Right atrium auricular region (tissue), 2 donors: ENCODE measurements at places on chromosomes 1 and 21.

DNA sequence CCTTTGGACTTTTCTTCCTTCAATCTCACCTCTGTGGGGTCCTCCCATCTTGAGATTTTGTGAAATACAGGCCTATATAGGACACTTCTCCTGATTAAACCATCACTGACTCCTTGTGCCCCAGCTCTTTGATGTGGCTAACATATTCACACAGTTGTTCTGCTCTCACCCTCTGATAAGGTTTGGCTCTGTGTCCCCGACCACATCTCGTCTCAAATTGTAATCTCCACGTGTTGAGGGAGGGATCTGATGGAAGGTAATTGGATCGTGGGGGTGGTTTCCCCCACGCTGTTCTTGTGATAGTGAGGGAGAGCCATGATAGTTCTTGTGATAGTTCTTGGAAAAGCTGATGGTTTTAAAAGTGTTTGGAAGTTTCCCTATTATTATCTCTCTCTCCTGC, 19.7 kb downstream of the LRRC7 start:
- DNase-seq: no peak

DNA sequence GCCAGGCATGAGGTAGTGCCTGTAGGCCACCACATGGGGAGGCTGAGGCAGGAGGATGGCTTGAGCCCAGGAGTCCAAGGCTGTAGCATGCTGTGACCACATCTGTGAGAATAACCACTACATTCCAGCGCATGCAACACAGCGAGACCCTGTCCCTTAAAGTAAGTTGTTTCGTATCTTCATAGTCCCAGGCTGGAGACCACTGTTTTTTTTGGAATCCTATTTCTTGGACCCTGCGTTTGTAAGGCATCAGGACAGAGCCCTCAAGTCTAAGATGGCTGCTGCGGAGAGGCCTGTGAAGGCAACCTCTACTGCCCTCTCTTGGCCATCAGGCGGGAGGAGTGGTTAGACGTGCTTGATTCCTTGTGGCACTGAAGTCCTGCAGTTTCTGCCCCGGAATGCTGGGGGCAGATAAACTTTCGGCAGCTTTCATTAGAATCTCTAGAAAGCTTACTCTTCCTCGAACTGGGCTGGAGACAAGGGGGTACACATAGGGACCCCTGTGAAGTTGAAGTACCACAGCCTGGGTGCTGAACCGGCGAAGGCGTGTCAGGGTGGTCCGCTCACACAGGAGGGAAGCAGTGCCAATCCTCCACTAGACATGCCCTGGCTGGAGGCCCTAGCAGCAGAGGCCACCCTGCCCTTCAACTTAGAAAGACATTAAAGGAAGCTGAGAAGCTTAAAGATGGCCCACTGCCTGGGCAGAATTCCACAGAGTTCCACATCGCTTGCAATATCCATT, 36.6 kb downstream of the RABIF start:
- DNase-seq: no peak

DNA sequence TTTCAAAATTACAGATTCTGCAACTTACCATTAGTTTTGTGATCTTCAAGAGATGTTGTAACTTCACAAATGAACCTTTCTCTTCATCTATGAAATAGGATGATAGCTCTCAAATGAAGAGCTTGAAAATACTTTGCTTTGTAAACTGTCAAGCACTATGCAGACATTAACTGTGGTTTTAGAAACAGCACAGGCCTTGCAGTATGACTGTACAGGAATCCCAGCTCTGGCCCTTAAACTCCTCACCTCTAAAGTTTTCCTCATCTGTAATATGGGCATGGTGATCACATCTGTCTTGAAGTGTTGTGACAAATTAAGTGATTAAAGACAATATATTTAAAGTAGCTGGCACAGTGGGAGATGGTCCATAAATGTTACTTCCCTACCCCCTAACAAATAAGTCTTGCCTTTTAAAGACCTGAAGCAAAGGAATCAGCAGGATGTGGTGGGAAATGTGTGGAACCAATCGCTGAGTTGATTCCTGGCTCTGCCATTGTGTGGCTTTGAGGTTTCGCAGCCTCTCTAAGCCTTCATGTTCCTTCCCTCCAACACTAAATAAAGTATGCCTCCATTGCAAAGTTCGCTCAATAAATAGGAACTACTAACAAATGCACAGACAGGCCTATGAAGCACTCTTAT, 5.5 kb upstream of the PTP4A2 start:
- no peak for DNase-seq

GRCh38 chr1:64478594-64479470, 8.9 kb downstream of the CACHD1 start:
- DNase-seq: no peak

- no peak for DNase-seq
Measured at GRCh38 chr1:186283374-186283773, 91.7 kb downstream of the TPR start.

DNA sequence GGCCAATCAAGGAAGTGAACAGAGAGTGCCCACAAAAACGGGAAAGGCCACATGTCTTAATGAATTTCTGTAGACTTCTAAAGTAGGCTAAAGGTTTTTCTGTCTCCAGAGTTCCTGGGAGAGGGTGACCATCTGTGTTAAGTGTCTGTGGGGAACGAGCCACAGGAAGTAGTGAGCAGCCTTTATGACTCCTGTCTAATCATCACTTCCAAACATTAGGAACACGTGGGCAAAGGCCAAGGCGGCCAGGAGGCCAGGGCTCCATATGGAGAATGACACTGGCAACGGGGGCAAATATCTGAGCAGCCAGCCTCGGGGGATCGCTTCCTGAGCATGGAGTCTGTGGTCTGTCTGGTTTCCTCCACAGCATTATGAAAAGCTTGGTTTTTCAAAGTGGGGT, 7.1 kb downstream of the FAM89A start:
- DNase-seq: no peak

- peak; percentile 9 for DNase-seq
Measured at GRCh38 chr1:162389021-162389818, 7.7 kb downstream of the C1orf226 start.

DNA sequence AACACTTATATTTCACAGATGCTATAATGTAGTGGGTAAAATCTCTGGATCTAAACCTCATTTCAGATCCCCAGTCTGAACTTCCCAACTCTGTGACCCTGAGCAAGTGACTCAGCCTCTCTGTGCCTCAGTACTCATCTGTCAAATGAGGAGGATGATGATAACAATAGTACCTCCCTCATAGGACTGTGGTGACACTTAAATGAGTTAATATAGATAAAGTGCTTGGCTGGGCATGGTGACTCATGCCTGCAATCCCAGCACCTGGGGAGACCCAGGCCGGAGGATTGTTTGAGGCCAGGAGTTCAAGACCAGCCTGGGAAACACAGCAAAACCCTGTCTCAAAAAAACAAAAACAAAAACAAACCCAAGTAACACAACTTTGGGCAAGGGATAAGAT, 4.7 kb upstream of the ECE1 start:
- no peak for DNase-seq

DNA sequence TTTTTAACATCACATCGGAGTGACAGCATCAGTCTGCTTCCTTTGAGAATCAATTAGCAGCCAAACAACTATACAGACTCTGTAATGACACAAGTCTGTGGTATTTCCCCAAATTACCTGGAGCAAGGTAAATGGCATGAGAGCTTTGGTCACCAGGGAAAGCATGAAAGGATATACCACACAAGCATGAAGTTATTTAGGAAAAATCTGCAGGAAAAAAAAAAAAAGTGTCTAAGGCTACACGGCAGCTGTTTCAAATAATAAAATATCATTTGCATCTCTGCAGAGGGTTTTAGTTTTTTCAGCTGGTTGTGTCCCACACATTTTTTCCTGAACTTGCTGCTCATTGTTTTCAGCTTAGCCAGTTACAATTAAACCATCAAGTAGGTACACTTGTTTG, 234.7 kb downstream of the TTLL7 start:
- no peak for DNase-seq

DNA sequence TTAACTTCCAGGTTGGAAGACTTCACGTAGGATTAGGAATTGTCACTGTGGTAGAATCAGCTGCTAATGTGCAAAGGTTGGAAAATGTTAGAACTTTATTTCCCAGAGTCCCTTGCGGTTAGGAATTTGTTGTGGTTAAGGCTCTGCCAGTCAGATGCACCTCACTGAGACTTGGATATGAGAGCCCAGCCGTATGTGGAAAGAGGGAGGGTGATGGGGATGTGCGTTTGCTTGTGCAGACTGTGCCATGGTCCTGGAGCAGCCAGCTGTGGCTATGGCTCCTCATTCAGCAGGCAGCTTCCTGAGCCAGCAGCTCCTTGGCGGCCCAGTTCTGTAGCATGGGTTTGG, 12.5 kb downstream of the S100A10 start:
- no peak for DNase-seq

- no peak for DNase-seq
Measured at GRCh38 chr1:97379387-97380075, 541.3 kb downstream of the DPYD start.

DNA sequence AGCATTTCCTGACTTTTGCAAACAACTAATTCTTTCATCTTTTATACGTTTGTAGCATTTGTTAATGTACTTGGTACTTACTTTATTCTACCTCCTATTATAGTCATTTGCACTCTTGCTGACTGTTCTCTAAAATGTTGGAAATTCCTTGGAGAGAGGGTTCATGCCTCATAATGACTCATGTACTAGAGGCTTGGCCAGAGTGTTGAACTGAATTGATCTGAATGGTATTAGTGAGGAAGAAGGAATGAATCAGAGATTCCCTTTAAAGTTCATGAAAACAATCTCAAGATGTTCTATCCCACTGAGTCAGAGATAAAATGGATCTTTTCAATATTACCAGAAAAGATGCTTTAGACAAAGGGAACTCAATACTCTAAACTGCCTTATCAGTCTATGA, 383.4 kb downstream of the SEC16B start:
- DNase-seq: no peak

- no peak for DNase-seq
Measured at GRCh38 chr1:22267413-22268175, 124.7 kb upstream of the WNT4 start.

DNA sequence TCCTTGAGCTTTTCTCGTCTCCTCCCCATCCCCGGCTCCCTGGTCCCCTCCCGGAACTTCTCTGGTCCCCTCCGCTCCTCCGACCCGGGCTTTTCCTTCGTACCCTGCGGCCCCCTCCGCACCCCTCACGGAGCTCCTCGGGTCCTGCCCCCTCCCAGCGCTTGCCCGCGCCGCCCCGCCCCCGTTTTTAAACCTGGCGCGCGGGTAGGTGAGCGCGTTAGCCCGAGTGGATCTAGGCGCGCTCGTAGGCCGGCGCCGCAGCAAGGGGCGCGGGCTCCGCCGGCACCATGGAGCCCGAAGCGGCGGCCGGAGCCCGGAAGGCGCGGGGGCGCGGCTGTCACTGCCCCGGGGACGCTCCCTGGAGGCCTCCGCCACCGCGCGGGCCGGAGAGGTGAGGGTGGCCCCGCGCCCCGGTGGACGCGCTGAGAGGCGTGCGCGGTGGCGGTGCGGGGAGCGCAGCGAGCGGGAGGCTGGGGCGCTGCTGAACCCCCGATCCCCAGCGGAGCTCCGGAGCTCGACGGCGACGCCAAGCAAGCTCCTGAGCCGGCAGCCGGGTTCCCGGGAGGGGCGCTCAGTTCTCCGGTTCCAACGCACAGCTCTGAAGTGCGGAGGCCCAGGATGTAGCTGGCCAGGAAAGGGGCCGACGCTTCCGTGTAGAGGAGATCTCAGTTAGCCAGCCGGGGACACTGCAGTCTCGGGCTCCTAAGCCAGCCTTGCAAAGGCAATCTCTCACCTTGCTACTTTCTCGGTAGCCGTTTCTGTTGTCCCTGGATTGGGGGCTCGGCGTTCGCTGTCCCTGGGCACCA, at the start of gene RIPPLY3:
Gene RIPPLY3, plus strand, starts transcription at position 217 of the 806 bp plus-strand sequence. Its CDS starts 71 bp downstream, at position 288.
- no peak for DNase-seq

DNA sequence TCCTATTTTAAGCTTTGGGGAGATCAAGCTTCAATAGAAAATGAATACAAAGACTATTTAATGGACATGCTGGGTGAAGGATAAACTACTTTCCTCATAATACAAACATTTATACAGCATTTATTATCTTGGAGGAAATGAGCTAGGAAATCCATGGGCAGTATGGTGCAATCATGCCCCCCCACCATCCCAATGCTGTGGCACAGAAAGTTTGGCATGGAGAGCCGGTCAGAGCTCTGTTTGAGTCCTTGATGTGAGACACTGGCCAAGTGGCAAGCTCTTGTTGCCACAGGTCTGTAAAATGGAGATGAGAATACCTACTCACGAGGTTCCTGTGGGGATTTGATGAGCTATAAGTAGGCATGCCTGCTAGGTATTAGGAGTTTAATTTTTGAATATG, 120.6 kb downstream of the MAB21L3 start:
- no peak for DNase-seq

DNA sequence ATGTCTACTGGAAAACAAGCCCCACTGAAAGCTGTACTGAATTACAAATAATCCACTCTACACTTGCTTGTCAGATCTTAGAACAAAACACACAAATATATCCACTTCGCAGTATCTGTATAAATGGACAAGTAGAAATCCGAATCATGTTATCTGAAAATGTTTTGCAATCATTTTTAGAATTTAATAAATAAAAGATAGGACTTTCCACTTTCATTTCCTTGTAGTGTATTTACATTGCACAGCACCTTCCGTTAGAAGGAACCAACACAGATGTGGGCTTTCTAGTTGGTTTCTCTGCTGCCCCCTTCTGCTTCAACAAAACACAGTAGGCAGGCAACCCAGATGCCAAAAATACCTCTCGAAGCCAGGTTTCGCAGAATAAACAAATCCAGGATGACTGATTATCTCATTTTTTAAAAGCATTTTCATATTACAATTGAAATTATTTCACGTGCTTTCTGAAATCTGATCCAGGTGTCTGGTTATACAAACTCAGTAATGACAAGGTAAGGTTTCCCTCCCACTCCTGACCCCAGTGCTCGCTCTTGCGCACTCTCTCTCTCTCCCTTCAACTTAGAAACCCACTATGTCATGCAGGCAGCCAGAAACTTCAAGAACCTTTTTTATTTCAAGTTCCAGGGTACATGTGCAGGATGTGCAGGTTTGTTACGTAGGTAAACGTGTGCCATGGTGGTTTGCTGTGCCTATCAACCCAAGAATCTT, 389.9 kb downstream of the SMYD3 start:
- DNase-seq: no peak

- DNase-seq: no peak
Measured at GRCh38 chr1:17233675-17234320, 15.1 kb upstream of the PADI3 start.

GRCh38 chr1:113849072-113849471, 22.4 kb downstream of the PTPN22 start:
- DNase-seq: no peak

DNA sequence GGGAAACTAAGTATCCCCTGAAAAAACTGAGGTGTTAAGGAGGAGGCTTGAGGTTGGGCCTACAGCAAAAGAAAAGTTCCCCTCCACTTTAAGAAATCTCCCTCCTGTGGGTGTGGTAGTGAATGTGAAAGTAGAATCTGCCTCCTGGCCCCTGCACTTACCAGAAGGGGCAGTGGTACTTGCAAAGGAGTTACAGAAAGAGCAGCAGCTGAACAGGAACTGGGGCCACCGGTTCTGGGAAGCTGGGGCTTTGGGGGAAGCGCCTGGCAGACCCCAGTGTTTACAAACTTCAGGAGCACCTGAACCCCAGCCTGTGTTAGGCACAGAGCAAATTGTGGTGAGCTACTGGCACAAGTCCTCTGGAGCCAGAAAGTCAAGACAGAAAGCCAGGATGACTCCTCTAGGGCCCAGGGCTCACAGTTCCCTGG, 250.2 kb upstream of the FGGY start:
- DNase-seq: no peak

- DNase-seq: no peak
Measured at GRCh38 chr1:34277150-34277549, 100.4 kb downstream of the C1orf94 start.

GRCh38 chr1:86542631-86543030, 4.2 kb upstream of the CLCA4 start:
- no peak for DNase-seq
